ENCODE measurements at places on chromosomes 11 and 22.
A peak's percentile ranks its signal among the peaks of the same experiment; 100 is the strongest.

DNA sequence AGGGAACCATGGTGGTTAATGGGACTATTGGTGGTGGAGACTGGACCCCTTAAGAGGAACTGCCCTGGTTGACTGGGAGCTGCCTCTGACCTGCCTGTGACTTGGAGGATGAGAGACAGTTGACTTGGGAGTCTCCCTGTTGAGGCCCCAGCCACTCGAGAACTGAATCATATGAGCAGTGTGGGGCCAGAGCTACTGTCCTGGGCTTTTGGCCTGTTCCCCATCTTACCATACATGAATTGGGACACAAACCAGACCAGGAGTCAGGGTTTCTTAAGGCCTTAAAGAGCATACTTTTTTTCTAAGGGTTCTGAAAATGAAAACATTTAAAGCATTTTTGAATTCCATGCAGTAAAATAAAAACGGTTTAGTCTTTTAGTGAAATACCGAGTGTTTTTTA is 92.8 kb downstream of the TEAD1 start:
- no peak for DNase-seq

- no peak for DNase-seq
These were observed 8.8 kb upstream of the KLHL35 start for GRCh38 chr11:75441804-75442132.

GRCh38 chr11:11016068-11016467 is 158.2 kb upstream of the ZBED5 start:
- no peak for DNase-seq

GRCh38 chr22:44089717-44090570 is 65.8 kb downstream of the PARVB start:
- DNase-seq: no peak

DNA sequence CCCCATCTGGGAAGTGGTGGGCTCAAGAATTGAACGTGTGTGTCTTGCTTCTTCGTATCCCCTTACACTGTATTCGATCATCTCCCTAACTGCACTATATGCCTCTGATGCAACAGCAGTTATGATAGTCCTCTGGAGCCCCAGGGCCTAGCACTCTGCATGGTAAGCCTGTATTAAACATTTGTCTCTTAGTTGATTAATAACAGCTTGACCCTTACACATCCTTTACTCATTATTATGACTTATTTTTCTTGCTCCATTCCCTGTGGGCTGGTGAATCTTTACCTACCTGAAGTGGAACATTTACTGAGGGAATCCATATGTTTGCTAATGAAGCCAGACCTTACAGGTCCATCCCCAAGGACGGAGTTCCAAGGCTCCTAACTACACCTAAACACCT is 5.6 kb downstream of the STX3 start:
- no peak for DNase-seq

GRCh38 chr22:43337946-43338345 is 5.2 kb downstream of the SCUBE1 start:
- DNase-seq: no peak

- no peak for DNase-seq
These were observed 520.2 kb downstream of the BRD1 start for GRCh38 chr22:49307481-49307830.

DNA sequence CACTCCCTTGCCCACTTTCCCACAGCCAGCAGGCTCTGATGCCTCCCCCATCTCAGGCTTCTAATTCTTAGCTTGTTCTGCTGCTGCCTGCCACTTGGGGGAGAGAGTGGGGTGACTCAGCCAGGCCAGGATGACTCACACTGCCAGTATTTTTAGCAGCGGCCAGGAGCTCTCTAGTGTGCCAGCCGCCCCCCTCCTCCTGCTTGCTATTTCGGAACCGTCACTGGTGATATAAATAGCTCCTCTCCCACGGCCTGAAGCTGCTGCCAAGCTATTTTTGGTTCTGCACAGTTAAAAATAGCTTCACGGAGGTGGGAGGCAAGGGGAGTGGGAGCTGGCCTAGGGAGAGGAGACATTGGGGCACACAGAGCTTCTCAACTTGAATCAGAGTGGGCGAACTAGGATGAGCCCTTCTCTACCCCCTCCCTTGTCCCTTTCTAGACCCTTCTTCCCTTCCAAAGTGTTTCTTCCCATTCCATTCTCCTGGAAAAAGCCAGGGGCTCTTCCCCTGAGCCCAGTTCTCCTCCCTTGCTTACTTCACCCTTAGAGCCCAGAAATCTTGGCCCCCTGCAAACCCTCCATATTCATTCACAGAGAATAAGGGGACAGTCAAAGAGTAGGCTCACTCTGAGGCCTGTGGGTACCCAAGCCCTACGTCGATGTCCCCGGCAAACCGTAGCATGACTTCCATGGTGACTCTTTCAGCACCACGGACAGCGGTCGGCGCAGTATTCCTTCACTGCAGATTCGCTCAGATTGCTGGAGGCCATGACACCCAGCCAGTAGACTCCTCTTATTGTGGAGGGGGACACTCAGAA is 2.5 kb upstream of the NPAS4 start:
- DNase-seq: peak; percentile 94

DNA sequence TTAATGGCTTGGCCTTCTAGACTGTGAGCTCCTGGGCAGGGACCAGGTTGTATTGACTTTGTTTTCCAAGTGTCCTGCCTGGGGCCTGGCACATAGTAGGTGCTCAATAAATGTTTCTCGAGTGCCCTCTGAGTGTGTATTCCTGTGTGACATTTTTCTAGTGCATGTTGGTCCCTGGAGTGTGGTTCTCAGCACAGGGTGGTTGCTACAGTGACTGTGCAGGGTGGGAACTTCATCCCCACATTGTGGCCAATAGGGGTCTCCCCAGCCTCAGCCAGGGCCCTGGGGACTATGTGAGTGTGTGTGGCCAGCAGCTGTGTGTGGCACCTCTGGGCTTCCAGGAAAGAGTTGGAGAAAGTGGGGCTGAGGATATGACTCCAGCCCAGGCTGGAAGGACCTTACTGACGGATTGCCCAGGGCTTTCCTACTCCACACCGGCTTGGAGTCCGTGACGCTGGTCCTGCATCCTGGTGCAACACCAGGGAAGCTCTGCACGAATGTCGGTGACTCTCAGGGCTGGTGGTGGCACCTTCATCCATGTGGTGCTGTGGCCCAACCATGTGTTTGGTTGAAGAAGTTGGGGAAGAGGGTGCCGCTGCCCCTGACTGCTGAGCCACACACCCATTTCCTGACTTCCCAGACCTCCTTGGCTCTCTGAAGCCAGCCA is 9.0 kb upstream of the MARK2 start:
- DNase-seq: no peak

DNA sequence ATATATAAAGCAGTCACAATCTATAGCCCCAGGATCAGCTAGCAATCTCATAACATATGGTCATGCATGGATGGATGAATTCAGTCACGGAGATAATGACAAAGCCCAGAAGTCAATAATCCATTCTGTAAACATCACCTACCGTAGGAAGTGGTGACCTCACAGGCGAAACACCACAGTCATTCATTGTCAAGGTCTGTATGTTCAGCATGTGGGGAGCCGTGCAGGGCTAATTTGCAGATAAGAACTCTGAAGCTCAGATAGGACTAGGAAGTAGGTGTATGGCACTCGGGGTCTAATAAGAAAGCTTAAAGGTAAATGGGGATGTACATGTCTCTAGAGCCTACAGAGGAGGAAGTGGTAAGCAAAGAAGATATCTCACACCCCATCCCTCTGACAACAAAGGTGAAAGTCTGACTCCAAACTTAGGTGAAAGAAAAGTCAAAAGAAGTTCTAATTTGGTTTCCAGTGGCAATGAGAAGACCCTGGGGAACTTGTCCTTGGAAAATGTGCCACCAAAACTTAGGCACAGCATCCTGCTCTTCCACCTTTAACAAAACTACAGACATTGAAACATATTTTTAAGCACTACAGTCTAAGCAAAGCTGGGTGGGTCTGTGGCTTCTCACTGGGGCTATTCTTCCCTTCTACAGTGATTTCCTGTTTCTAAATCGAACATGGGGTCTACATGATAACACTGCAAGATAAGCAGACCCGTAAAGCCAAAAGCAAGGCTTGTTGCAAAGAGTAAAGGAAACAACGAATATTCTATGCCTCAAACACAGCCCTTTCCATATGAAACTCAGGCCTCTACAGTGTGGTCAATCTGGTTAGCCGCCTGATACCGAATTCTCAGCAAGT is 5.2 kb downstream of the CRTAM start:
- DNase-seq: no peak

DNA sequence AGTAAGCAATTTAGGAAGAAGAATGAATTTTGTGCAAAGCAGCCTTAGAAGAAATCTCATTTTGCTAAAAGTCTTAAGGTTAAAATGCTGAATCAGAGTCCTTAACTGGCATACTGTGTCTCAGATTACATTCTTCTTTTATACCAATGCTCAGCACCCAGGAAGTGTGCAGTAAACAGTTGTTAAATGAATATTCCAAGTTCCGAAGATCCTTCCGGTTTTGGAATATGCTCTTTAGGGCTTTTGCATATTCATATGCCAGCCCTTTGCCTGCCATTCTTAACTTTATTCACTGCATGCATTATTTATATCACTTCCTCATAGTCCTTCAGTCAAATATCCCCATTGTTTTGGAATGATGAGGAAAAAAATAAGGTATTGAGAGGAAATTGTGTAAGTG is 242.0 kb downstream of the DDX10 start:
- DNase-seq: no peak

GRCh38 chr11:111185266-111185665 is 60.3 kb upstream of the POU2AF2 start:
- peak; percentile 64 for DNase-seq

- peak; percentile 65 for DNase-seq
These were observed 135.1 kb downstream of the BCR start for GRCh38 chr22:23315341-23315917.

- DNase-seq: no peak
These were observed 534.3 kb downstream of the KCNA4 start for GRCh38 chr11:29482510-29482909.

GRCh38 chr11:47499161-47499560 is 50.2 kb upstream of the RAPSN start:
- DNase-seq: no peak

DNA sequence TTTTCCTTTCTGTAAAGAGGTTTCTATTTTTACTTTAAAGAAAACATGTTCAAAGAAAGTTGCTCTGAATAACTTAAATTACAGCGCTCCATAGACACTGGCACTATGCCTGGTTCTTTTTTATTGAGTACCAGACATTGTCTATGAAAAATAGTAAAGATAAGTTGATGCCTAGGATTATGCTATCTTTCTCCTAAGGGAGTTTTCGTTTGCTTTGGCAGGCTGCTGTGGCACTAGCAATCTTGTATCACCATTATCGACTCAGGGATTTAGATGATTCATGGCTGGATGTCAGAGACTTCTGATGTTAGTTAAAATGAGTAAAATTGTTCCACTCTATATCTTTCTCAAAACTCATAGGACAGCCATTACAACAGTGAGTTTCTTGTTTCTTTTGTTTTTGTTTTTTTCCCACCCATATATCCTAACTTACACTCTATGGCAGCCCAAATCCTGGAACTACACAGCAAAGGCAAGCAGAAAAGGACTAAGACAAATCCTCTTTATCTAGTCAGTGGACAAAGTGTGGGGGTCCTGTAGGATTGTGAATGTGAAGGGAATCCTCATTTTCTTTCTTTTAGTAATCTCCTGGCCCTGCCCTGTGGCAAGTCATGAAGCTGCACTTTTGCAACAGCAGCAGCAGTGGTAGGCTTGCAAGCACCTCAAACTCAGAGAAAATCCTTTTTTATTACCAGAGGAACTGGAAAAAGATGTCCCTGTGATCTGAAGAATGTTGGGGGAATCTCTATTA is 20.7 kb downstream of the SLN start:
- DNase-seq: no peak

- DNase-seq: no peak
These were observed 43.0 kb upstream of the CD5 start for GRCh38 chr11:61059260-61059752.

- no peak for DNase-seq
These were observed 33.6 kb downstream of the MRGPRD start for GRCh38 chr11:68947151-68947550.

GRCh38 chr11:41053894-41054293 is 405.6 kb downstream of the LRRC4C start:
- DNase-seq: no peak

GRCh38 chr11:63573881-63574855 is 11.0 kb upstream of the PLAAT2 start:
- DNase-seq: peak; percentile 66

- DNase-seq: no peak
These were observed 5.6 kb downstream of the JAML start for GRCh38 chr11:118219244-118219643.

- DNase-seq: no peak
These were observed 23.6 kb upstream of the SLC25A1 start for GRCh38 chr22:19201869-19202798.

DNA sequence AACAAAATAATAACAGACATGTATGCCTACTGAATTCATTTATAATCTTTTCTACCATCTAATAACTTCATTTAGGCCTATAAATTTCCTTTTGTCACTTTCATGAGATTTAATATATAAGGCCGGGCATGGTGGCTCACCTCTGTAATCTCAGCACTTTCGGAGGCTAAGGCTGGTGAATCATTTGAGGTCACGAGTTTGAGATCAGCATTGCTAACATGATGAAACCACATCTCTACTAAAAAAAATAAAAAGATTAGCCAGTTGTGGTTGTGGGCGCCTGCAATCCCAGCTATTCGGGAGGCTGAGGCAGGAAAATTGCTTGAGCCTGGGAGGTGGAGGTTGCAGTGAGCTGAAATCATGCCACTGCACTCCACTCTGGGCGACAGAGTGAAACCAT is 14.2 kb upstream of the NTM start:
- DNase-seq: no peak

GRCh38 chr11:64316672-64317324 is 561 bp downstream of the TRMT112 start:
- DNase-seq: no peak

- no peak for DNase-seq
These were observed 88.8 kb upstream of the GALNT18 start for GRCh38 chr11:11710556-11710955.

GRCh38 chr11:124075841-124076651 is 34.9 kb upstream of the OR10G7 start:
- peak; percentile 40 for DNase-seq
